ENCODE measurements at places on chromosomes 1 and 21.

DNA sequence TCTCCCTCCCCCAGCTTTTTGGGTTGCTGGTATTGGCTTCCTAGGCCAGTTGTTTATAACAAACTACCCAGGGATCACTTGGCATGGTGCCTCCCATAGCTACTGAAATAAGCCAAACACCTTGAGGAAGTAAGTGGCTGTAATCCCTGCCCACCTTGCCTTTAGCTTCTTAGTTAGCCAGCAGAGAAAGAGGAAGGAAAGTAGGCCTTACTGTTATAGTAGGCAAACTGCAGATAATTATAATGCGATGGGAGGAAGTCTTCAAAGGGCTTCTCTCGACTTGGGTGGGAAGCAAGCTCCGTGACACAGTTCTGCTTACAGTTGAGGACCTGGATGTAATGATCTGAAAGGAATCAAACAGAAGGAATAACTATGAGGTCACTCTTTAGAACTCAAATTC lies 8.2 kb downstream of the P3H1 start:
- no peak for DNase-seq

GRCh38 chr1:82018319-82018718 lies 217.6 kb downstream of the ADGRL2 start:
- no peak for DNase-seq

DNA sequence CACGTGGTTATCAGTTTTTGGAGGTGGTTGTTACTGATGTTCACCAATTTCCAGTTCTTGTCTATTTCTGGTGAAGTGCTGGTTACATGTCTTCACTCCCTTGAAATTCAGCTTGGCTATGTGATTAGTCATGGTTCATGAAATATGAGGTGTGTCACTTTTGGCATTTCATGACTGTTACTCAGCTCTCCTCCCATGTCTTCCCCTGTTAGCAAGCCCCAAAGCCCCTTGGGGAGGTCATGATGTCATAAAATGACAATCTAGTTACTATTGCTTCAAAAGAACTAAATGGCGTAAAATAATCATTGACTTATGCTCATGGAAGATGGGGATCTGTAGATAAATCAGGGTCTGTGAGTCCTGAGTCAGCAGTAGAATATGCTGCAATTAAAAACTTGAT lies 425.1 kb downstream of the SETD4 start:
- no peak for DNase-seq

- DNase-seq, result no peak
Measured at GRCh38 chr1:96558635-96559034, 162.9 kb upstream of the PTBP2 start.

- no peak for DNase-seq
Measured at GRCh38 chr1:64550510-64550909, 80.6 kb downstream of the CACHD1 start.

DNA sequence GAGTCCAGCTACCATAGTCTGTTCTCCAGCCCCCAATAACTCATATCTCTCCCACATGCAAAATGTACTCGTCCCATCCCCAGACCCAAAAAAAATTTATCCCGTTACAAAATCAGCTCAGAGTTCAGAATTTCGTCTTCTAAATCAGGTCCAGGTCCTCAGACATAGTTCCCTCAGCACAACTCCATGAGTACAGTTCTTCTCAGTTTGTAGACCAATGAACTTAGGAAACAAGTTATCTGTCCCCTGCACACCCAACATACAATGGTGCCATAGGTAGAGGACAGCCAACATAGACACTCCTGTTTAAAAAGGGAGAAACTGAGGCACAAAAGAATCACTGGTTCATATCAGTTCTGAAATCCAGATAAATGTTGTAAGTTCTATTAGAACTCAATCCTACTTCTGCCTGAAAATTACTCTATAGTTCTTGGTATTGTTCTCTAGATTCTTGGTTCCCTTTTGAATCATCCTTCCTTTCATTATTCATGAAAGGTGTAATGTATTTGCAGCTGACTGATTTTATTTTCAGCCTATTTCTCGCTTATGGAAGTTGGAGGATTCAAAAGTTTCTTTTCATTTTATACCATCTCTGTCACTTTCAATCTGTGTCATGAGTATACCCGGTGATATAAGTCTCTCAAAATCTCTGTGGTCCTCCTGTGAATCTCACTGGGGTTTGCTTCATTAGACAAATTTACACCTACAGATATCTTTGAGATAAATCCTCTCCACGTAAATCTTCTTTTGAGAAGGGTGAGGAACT lies 75.8 kb upstream of the TSPAN2 start:
- no peak for DNase-seq

- no peak for DNase-seq
Measured at GRCh38 chr1:167375949-167376348, 142.4 kb downstream of the CD247 start.
